ENCODE measurements at places on chromosomes 5 and 9.

- DNase-seq, result no peak
These were observed 348.0 kb downstream of the NPR3 start for GRCh38 chr5:33059081-33059480.

- no peak for DNase-seq
These were observed 6.7 kb upstream of the QSOX2 start for GRCh38 chr9:136252281-136252680.

DNA sequence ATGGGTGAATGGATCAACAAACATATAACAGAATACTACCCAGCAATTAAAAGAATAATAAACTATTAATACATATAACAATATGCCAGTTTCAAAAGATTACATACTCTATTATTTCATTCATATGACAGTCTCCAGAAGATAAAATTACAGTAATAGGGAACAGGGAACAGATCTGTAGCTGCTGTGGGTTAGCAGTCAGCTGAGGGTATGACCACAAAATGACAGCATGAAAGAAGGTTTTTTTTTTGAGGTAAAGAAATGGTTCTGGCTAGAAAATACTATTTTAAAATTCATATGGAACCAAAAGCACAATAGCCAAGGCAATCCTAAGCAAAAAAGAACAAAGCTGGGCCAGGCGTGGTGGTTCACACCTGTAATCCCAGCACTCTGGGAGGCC lies 73.0 kb upstream of the NR5A1 start:
- no peak for DNase-seq

DNA sequence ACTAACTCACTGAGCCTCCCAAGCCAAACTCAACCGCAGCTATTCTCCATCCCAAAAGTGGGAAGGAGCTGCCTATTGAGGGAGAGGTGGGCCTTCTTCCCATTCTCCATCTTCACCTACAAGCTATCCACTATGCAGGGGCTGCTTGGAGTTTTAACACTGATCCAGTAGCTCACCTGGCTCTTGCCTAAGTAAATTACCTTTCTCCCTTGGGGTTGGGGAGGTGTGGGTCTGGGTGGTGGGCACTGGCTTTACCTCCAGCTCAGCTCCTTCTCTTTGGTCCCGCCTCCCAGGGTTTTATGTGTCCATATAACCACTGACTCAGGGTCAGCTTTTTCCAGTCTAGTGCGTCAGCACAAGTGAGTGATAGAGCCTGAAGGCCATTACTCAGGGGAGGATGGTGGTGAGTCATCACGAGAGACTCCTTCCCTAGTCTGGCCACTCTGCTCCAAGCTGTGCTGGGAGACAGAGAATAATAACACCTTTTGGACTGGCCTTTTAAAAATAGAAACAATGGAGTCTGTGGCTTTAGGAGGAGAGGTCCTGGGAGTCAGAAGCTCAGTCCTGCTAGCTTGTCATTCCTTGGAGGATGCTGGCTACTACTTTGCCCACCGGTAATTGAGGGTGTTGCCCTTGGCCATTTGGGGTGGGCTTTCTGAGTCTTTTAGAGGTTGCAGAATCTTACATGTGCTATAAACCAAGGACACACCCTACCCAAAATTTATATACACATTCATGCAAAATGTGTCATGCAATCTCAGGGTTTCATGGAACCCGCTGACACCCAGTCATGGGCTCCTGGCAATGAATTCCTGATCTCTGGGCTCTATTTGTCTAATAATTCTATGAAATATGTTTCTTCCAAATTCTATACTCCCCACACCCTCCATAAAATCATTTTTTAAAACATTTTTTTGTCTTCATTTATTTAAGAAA lies 35.6 kb upstream of the ATP6V1G1 start:
- no peak for DNase-seq

GRCh38 chr9:117696154-117696553 lies 8.0 kb upstream of the TLR4 start:
- DNase-seq, result no peak

All from B cell (primary cell).